ENCODE measurements at places on chromosomes 5 and 9. TPM values are rescaled to one million over a fixed set of nuclear protein-coding genes. Genes with fewer than 3 reads are reported as not detected.

SAXO1 gene
- total RNA-seq: 0.27 TPM

FAM169A gene
- total RNA-seq: 2.2 TPM

CCDC152 gene
- total RNA-seq: 0.81 TPM

GABRG2 gene
- not detected for total RNA-seq

OR1B1 gene
- total RNA-seq: not detected

MOB3B gene
- total RNA-seq: 6.6 TPM
